ENCODE measurements at places on chromosomes 2 and 18.

- DNase-seq = no peak
These were observed 430.2 kb downstream of the SETBP1 start for GRCh38 chr18:45110577-45111501.

DNA sequence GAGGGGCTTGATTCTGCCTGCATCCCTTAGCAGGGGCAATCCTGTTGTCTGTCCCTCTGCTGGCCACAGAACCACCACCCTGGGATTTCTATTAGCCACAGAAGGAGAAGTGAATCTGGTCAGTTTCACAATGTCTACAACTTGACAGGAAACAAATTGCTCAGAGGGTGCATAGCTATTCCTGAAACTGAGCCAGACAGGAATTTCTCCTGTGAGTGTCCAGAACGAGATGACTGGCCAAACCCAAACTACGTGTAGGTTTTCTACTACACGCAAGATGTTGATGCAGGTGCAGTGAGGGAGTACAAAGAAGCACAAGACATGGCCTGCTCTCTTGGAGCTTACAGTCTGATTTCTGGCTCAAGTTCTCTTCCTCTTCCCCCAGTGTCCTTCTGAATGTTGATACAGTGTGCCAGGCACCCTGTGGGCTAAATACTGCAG, 201.9 kb downstream of the CLIP4 start:
- no peak for DNase-seq

DNA sequence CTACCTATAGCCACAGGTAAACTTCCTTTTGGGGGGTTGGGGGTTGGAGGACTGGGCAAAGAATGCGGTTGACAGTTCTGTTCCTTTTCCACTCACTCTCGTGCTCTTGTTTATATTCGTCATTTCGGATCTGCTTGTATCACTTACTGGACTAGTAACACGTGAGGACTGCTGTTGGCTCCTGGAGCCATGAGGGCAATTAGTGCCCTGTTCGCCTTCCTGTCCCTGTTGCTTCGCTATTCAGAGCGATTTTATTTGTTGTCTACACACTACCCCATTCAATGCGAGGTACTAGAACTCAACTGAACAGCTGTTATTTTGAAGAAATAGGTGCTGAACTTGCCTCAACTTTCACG, 1.1 kb downstream of the KCNJ3 start:
- no peak for DNase-seq

DNA sequence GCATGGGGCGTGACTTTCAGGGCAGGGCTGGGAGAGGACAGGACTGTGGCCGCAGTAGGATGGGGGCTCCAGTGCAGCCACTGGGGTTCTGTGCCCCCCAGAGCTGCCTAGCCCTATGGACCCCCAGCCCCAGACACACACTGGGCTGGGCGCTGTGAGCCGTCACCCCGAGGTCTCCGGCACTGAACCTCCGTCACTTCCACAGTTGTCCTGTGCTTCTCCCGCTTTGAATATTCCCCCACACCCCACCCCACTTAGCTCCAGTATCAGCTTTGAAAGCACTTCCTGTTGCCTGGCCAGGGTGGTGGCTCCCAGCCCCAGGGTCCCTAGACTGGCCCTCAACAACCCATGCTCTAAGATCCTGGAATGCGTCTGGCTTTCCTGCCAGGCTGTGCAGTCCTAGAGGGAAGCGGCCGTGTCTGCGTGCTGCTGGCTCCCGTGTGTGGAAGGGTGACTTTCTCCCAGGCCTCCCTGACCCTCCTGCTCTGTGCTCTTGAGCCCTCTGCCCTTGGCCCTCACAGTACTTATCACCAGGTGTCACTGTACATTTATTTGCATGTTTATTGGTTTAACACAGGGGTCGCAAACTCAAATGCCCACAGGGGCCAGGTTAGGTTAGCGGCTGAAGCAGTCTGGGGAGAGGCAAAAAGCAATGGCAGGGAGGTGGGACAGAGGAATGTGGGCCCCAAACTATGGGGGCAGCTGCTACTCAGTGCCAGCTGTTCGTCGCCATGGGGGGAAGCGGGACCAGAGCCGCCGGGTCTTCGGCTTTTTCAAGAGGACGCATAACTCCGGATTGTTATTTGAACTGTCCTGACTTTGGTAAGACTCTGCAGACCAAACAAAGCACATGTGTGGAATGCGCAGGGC, 9.9 kb downstream of the OBSL1 start:
- DNase-seq = no peak

DNA sequence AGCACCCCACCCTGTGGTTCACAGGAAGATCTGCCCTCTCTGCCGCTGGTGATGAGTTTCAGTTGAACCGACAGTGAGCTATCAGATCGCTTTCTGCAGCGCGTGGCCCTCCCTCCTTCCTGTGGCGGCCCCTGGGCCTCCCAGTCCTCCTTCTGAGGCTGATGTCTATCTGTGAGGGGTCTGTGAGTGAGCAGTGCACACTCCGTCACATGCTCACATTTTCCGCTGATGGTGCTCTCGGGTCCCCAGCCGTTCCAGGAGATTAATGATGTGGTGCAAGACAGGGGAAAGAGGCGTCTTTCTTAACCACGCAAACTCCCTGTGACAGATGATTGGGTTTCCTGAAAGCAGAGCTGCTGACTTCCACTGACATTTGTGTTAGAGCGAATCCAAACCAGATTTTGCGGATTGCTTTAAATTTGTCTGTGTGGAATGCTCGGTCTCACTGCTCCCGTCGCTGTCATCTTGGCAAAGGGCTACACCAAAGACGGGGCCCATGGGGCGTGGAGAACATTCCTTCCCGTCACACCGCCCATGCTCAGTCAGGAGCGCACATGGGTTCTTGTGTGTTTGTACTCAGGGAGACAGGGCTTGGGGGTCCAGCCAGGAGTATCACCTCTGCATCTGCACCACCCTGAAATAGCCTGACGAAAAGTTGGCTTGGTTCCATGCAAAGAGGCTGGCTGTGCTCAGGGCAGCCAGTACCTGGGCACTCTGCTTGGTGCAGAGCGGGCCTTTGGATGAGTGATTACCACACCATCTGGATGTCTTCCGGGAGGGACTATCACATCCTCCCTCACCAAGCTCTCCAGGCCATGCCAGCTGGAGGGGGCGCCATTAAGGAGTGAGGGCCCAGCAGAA, 154.7 kb upstream of the HS6ST1 start:
- DNase-seq = no peak

GRCh38 chr2:64866797-64867196, 122.4 kb upstream of the SLC1A4 start:
- DNase-seq = no peak

DNA sequence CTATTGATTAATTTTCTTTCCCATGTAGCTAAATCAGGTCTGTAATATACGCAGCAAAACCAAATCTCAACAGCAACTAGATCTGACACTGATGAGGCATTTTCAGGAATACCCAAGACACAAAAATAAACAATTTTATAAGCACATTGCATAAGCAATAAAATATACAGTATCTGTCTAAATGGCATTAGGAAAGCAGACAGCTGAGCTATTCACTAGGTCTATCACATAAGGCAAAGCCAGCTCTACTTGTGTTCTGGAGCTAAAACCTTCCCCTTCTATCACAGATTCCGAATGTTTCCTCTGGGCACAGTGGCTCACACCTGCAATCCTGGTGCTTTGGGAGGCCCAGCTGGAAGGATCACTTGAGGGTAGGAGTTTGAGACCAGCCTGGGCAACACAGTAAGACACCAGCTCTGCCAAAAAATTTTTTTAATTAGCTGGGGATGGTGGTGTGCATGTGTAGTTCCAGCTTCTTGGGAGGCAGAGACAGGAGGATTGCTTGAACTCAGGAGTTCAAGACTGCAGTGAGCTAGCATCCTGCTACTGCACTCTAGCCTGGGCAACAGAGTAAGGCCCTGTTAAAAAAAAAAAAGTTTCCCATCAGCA, 21.1 kb downstream of the PTPN2 start:
- no peak for DNase-seq

DNA sequence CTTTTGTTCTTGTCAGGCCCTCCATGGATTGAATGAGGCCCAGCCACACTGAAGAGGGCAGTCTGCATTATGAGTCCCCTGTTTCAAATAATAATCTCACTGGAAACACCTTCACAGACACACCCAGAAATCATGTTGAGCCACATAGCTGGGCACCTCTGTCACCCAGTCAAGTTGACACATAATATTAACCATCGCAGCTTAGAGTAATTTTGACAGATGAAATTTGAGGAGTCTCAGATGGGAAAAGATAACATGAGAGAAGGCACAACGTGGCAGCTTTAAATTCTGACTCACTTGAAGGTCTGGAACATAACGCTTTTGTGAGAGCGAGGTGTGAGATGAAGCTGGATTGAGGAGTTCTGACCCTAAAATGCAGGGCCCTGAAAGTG, 70.9 kb upstream of the TMEM87B start:
- no peak for DNase-seq

DNA sequence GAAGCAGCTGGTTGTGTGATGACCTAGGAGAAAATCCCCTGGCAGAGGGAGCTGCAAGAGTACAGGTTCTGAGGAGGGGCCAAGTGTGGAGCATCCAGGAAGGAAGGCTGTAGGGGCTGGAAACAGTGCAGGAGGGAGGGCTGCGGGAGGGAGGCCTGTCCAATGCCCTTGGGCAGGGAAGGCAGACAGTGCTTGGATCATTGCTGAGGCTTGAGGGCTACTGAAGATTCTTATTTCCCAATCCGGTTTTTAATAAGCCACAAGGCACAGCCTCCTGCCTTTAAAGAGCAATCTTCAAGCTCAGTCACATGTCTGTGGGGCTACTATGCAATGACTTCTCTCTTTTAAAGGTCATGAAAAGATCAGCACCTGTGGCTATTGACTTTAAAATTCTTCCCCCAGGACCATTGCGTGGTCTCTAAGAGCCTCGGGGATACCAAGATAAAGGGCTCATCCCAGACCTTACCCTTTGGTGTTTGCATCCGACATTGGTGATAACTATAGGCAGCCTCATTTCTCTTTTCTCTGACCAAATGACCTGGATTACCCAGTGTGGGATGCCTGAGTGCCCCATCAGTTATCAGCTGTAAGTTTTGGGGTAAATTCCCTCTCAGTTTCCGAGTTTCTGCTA, 149.6 kb downstream of the DOCK10 start:
- no peak for DNase-seq

DNA sequence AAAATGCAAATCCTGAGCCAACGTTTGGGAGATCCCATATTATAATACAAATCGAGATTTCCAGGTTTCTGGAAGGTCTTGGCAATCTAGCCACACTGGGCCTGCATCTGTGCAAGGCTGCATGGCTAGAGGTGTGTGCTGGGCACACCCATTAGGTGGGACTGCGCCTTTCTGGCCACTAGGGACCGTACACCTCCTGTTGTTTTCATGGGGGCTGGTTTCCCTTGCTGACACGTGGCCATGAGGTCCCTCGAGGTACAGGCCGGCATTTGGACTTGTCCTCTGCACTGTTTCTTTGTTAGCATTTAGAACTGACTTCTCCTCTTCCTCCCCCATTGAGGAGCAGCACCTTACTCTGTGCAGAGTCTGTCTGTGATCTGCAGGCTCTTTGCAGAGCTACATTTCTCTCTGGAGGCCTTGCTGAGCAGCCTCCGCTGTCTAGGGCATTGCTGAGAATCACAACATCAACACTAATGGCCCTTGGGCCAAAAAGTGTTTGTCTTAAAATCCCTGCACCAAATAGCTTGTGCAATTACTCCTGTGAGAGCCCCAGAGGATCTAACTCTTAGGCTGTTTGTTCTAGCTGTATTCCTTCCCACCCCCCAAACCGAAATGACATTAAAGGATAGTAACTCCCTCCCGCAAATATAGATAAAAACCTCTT, 131.2 kb downstream of the NEDD4L start:
- DNase-seq = no peak

DNA sequence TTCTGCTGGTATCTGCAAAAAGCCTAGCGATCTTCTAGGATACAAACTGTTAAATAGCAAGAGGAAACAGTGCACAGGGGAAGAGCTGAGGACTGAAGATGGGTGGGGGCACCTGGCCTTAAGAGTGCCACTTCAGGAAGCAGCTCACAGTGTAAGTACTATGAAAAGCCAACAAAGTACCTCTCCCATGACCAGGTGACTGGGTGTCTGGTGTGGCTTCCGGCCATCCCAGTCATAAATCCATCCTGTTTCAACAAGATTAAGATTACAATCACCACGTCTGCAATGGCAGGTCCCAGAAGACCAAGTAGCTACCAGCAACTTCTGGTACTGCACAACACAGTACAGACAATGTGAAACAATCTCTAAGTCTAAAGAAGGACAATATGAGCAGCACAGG, 15.9 kb downstream of the ERFE start:
- DNase-seq = no peak

GRCh38 chr2:60492548-60492947, 60.9 kb downstream of the BCL11A start:
- DNase-seq = no peak

DNA sequence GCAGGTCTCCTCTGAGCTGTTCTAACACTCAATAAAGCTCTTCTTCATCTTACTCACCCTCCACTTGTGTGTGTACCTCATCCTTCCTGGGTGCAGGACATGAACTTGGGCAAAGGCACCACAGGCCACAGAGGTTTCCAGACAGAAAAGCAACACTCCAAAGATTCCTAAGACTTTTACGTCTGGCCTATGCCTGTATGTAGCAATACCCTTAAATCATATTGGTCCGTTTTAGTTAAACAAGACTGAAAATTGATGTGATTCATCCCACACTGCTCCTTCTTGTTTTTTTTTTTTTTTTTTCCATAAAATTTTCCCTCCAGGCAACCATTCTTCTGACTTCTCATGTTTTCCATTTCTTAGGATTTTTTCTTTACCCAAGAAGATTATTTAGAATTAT, 404.3 kb downstream of the PID1 start:
- no peak for DNase-seq

- DNase-seq = no peak
These were observed 246.5 kb downstream of the HAUS1 start for GRCh38 chr18:46350598-46351159.

DNA sequence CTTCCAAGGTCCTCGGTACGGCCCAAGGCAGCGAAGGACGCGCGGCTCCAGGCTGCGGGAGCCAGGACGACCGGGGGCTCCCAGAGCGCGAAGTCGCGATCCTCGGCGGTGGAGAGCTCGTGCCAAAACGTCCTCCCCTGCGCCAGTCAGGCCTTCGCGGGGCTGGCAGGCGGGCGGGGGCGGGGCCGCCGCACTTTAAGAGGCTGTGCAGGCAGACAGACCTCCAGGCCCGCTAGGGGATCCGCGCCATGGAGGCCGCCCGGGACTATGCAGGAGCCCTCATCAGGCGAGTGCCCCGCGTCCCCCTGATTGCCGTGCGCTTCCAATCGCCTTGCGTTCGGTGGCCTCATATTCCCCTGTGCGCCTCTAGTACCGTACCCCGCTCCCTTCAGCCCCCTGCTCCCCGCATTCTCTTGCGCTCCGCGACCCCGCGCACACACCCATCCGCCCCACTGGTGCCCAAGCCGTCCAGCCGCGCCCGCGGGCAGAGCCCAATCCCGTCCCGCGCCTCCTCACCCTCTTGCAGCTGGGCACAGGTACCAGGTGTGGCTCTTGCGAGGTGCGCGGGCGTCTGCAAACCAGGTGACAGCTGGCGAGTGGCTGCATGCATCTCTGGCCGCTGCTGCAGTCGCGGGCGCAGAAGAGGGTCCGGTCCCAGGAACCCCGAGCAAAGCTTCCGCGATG, at the start of gene CIDEA:
Gene CIDEA, plus strand, starts transcription at position 226 of the 684 bp plus-strand sequence. Its CDS starts 23 bp downstream, at position 249.
- no peak for DNase-seq

- DNase-seq = no peak
These were observed 1424.0 kb upstream of the PIK3C3 start for GRCh38 chr18:40531051-40531450.
